Vagina (tissue), 2 donors: ENCODE measurements at places on chromosomes 3 and 15. TPM values are rescaled to one million over a fixed set of nuclear protein-coding genes. Genes with fewer than 3 reads are reported as not detected.

GRCh38 chr3:193546129-193546528 is 8.6 kb downstream of the ATP13A4 start:
- no peak for DNase-seq

DNA sequence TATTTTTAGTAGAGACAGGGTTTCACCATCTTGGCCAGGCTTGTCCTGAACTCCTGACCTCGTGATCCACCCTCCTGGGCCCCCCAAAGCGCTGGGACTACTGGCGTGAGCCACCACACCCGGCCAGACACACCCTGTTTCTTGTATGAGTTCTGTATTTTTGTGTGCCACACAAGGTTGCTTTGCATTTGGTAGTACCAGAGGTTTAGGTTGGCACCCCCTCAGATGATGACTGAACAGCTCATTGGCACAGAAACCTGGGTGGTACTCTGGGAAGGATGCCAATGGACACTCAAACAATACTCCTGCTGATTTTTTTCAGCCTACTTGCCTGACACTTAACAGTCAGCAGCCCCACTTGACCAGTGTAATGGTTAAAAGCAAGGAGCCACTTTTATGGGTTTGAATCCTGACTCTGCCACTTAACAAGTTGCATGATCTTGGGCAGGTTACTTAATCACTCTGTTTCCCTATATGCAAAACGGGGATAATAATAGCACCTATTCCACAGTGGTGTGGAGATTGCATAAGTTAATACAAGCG is 39.2 kb upstream of the BCL2A1 start:
- DNase-seq, result no peak

DNA sequence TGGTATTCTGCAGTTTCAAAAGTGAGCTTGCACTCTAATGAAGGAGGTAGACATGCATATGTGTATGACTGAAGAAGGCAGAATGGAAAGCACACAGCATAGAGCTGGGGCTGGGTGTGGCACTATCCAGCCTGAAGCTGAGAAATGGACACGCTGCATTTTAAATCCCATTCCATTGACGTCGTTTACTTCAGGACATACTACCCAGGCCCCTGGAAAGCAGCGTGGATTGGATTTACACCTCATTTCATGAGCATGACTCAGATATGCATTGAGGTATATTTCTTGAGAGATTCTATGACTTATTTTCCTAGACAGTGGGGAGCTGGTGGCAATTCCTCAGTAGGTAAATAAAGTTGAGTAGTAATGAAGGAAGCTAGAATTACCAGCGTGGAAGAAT is 101.4 kb downstream of the ABI3BP start:
- no peak for DNase-seq

DNA sequence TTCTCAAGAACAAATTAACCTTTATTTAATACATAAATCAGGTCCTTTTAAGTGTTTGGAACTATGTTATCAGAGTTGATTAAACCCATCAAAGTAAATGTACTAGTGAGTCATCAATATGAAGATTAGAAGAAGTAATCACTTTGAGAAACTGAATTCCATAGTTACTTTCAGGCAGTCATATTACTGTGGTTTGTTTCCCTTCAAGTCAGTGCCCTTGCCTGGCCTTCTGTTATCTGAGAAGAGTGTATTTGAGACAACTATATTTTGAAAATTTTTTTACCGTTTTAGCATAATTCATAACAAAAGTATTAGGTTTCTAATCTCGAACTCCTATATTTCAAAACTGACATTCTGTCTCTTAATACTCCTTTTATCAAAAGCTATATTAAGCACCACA is 73.6 kb downstream of the GMPS start:
- DNase-seq, result no peak

DNA sequence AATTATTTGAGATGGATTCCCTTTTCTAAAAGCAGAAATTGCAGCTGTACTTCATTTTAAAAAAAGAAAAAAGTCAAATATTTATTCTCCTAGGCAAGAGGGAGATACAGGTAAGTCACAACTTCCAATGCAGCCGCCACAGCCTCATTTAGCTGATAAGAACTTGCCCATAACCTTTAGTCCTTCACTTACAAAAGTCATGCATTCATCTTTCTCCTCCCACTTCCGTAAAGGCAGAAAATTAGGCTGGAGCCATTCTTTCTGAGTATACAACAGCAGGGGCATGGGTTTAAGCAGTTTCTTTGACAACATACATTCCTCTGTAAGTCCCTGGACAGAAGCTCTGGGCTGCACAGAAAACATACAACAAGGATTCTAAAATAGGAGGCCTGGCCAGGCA is 4.3 kb downstream of the SUCLG2 start:
- DNase-seq, result no peak

- no peak for DNase-seq
Measured at GRCh38 chr3:183591881-183592521, 36.5 kb upstream of the KLHL6 start.

DNA sequence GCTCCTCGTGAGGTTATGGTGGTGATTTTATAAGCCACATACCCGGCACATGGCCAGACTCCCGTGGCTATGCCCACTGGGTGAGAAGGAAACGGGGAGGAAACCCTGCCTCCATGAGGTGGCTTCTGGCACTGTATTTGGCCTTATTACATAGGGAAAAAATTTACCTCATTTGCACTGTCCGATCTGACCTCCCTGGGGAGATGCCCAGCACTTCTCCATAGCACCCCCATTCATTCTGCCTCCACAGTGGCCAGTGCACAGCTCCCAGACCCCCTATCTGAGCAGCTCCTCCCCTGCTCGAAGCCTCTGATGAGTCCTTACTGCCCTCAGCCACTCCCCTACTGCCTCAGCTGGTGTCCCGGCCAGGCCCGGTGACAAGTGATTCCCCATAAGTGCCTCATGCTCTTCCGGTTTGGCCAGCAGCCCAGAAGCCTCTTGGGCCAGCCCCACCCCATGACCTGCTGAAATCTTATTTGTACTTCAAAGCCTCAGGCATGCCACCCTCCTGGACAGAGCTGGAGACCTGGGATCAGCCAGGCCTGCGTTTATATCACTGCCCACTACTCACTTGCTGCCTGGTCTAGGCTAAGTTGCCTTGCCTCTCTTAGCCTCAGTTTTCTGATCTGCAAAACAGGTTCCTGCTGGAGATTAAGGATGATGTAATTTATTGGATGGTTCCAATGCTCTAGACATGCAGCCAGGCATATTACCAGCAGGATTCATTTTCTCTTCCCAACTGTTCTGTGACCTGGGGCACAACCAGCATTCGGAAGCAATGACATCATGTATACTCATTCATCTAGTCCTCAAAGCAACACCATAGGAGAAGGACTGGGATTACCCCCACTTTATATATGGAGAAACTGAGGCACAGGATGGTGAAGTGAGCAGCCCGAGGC is 30.6 kb upstream of the SLC6A6 start:
- DNase-seq, result no peak

DNA sequence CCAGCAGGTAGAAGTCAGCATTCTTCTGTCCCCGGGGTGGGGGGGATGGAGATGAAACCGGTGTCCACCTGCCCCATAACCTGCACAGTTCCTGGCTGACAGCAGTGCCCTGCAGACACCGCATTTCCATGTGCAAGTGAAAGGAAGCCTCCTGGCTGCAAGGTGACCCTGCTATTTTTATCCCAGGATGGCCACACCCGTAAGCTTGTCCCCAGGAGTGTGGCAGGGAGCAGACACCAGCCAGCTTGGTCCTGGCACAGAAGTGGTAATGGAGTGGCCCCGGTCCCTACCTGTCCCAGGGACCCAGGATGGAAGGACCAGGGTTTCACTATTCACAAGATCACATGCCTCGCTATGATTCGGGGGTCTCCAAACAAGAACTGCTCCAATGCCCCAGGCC is 85.3 kb upstream of the RPL32 start:
- no peak for DNase-seq

GRCh38 chr3:171293142-171293782 is 166.9 kb downstream of the TNIK start:
- DNase-seq, result no peak

- DNase-seq, result no peak
Measured at GRCh38 chr3:152258448-152259393, 10.0 kb upstream of the MBNL1 start.

CSPG4 gene
- total RNA-seq, result 23.1 TPM

ARHGAP31 gene
- total RNA-seq, result 13.0 TPM

CLRN1 gene
- total RNA-seq, result not detected

ITGB5 gene
- 156 TPM for total RNA-seq

GRAMD2A gene
- total RNA-seq, result 7.4 TPM
